Activated T-cell treated with anti-CD3 and anti-CD28 coated beads for 4 hours (primary cell): ENCODE measurements at places on chromosomes 6 and 20.

- DNase-seq, result no peak
Observed at GRCh38 chr20:57023007-57023406, 243.4 kb downstream of the BMP7 start.

DNA sequence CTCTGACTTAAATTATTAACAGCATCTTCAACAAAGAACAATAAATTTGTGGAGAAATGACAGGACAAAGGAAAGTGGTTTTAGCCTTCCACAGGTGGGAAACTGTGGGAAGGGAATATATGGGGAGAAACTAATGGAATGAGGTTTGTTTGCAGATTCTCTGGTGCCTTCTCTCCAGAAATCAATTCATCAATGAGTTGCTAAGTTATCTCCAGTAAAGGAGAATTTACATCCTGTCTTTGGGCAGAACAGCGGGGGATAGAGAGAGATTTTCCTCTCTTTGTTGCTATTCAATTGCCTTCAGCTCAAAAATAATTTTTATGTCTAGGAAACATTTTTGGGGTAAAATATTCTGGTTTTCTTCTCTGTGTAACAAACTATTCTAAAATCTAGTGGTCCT is 36.9 kb upstream of the LCA5 start:
- no peak for DNase-seq

DNA sequence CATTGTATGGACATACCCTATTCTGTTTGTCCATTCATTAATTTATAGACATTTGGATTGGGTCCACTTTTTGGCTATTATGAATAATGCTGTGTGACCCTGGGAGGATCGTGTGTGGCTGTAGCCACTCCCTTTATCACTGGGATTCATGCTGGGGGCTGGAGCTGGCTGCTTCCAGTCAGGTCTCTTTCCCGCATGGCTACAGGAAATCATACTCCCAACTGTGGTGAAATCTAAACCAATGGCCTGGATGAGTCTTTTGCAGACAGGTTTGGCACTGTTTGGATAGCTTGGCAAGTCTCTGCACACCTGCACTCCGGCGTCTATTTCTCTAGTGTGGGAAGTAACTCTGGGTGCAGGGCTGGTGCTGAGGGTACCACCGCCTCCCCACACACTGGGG is 80.4 kb downstream of the RIN2 start:
- DNase-seq, result no peak

DNA sequence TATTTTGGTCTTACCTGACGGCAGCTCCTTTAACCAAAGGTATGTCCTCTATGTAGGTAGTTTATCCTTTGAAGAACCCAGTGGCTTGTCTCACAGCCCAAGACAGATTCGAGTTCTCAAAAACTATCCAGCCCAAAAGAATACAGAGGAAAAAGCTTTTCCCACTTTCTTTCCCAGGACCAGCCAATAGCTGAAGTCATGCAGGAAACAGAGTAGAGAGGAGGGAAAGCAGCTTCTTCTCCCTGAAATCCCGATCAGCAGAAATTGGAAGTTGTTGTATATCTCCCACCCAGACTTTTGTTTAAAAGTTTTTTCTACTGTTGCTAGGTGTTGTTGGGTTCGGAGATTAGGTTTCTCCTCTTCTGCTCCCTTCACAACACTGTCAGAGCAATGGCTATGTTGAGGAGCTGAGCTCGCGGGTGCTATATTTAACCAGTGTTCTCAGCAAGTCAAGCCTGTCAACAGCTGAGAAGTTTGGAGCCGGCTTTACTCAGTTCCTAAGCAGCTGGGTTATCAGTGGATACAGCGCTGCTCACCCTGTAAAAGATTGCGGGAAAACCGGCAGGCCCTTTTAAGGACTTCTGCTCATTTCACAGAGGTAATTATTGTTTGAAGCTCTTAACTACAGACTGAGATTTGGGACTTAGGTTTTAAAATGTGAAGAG is at the start of gene FILIP1:
FILIP1 (minus strand) TSS at position 401 of the 665 bp plus-strand sequence. CDS start 78,828 bp downstream, outside the sequence.
- no peak for DNase-seq
